ENCODE measurements at places on chromosomes 12 and 14.

- DNase-seq, result no peak
These were observed 41.9 kb downstream of the STX2 start for GRCh38 chr12:130796985-130797686.

DNA sequence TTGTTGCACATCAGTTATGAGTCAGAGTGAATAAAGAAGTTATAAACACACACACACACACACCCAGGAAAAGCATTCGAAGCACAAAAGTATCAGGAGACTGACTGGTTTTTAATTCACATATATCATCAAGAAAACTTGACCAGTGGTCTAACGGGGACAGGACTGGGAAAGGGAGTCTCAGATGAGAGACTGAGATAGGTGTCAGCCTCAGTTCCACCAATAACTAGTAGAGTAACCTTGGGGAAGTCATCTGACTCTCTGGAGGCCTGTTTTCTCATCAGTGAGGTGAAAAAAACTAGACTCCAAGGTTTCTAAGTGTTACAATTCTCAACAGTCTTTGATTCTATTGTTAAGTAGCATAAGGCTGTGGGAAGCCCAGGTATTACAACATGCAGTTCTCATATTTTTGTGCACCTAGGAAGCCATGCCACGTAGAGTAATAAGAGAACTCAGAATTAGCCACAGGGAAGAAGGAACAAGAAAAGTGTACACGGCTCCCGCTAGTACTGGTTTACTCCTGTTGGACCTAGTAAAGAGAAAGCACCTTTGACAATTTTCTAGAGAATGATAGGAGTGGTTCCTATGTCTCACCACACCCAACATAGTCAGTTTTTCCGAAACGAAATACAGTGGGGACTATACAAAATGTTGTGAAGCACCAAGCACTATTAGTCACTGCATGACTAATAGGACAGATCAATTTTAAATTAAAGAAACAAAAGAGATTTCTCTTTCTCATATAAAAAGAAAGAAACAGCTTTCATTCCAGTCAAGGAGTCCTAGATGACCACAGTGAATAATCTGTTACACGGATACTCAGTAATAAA, 5.0 kb downstream of the PPTC7 start:
- DNase-seq, result no peak

DNA sequence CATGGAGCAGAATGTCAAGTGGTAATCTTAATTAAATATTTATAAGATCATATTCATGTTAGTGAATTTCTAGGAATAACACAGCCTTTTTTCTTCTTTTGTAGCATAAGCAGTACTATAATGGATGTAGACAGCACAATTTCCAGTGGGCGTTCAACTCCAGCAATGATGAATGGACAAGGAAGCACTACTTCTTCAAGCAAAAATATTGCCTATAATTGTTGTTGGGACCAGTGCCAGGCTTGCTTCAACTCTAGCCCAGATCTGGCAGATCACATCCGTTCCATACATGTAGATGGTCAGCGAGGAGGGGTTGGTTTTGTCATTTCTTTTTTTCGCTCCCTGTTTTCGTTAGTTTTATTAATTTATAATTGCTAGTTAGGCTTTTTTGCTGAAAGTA, 23.1 kb downstream of the AEBP2 start:
- no peak for DNase-seq

GRCh38 chr14:79949906-79950305, 261.4 kb downstream of the DIO2 start:
- DNase-seq, result no peak

GRCh38 chr12:114406316-114406983, 506 bp upstream of the TBX5 start:
- DNase-seq, result no peak

GRCh38 chr12:51954561-51955361, 3.3 kb downstream of the ACVR1B start:
- no peak for DNase-seq

DNA sequence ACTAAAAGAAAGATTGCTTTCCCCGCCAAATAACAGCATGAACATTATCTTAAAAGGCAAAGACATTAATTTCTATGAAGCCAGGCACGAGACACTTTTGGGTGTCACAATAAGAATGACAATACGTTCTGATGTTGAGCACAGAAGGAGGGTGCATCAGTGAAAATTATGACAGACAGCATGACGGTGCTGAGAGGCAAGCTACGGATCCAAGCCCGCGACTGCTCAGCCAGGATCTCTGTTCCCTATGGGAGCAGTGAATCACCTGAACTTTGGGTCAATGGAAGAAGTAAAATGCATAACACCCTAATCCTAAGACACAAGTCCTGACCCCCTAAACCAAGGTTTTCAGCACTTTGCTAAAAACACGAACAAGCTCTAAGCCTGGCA, 51.7 kb downstream of the SLC25A47 start:
- no peak for DNase-seq

- no peak for DNase-seq
These were observed 224.3 kb downstream of the SLC41A2 start for GRCh38 chr12:104733717-104734175.

DNA sequence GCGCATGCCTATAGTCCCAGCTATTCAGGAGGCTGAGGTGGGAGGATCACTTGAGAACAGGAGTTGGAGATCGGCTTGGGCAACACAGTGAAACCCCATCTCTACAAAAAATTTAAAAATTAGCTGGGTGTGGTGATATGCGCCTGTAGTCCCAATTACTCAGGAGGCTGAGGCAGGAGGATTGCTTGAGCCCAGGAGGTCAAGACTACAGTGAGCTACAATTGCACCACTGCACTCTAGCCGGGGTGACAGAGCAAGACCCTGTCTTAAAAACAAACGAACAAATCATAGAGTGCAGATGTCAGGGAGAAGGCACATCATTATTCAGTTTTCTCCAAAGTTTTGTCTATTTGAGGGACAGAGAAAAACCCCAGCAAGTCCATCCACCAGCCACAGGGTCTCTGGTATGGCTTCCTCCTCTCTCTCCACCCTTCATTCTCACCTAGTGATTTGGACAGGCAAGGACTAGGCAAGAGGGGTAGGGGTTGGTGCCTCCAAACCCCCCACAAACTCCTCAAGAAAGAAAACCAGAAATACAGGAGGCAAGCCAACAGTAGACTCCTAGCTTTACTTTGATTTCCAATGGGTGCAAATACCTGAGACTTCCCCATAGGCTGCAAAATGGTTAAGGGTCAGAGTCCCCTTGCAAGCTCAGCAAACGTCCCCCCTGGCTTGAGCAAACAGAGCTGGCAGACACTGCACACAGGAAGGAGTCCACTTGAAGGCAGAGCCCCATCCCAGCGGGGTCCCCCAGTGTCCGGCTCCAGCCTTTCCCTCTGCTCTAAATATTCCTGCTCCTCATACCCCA, 26.5 kb upstream of the RPLP0 start:
- DNase-seq, result no peak

- no peak for DNase-seq
These were observed 114.7 kb downstream of the PPM1A start for GRCh38 chr14:60363687-60364086.

DNA sequence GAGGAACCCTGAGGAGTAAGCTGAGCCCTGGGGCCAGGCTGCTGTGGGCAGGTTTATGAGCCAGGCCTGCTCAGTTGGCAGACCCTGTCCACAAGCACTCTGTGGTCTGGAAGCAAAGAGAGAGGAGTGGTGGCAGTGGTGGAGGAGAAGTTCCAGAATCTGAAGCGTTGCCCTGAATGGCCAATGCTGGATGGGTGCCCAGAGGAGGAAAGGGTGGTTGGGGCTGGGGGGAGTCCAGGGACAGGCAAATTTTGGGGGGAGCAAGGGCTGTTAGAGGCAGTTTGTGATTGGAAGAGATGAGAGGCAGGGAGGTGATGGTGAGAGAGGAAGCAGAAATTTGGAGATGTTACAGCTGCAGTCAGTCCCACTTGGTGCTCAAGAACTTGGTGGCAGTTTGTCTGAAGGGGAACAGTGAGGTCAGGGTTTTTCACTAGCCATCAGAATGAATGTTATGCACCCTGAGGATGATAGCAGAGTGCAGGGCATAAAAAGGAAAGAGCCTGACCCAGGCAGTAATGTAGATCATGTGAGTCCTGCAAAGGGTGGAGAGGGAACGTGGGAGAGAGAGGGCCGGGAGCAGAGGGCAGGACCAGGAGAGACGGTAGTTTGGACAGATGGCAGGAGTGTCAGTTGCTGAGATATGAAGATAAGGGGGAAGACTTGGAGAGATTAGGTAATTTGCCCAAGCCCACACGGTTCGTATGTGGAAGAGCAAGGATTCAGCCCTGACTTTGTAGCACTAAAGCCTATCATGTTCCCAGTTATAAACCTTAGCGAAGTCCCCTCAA, 51.2 kb downstream of the GALNT8 start:
- DNase-seq, result no peak

GRCh38 chr12:116376354-116377193, 99.1 kb upstream of the MED13L start:
- DNase-seq, result peak; percentile 79

DNA sequence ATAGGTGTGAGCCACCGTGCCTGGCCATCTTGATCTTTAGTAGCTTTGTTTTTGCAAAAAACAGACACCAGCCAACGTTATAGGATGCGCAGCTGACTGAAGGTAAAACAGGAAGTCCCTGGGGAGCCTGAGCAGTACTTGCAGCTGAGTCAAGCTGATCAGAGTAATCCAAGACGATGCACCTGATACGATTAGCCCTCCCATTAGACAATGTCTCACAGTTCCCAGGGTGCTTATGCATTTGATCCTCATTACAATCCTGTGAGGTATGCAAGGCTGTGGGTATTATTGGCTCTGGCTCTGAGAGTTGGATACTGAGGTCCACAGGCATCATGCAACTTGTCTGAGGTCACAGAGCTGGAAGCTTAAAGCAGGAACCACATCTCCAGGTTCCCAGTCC, 8.1 kb downstream of the KRT18 start:
- DNase-seq, result no peak

DNA sequence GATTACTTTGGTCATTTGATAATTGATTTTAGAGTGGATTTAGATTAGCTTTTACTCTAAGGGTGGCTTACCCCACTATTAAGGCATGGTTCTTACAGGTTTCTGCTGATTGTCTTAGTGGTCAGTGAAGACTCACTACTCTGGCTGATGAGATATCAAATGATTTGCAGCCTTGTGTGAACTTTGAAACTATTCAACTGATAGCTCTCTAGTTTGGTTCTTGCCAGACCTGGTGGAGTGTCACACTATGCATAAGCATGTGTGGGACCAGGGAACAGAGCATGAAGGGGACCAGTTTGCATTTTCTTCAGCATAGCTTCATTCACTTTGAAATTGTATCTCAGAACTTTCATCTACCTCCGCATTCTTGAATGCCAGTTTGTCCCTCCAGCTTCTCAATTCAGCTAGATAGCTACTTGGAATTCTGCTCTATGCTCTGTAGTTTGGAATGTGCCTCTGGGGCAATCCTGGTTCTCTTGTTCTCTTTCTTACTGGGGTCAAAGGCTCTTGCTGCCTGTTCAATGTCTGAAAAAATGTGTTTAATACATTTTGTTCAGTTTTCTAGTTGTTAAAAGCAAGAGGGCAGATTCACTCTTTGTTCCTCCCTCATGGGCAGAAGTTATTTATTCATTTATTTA, 12.7 kb downstream of the SCYL2 start:
- no peak for DNase-seq

DNA sequence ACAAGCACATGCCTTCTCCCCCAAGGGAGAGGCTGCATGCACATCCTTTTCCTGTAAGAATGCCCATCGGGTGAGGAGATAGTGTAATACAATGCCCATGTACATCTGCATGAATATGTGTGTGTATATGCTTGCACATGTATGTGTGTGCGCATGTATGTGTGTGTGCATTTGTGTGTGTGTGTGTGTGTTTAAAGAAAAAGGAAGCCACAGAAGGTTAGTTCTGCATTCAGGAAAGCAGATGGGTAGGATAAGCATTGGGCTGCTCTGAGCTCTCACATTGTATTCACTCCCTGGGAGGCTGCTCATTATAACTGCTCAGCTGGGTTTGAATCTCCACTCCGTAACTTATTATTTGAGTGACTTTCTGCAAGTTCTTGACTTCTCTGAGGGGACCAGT, 74.3 kb downstream of the GALNT8 start:
- DNase-seq, result no peak

GRCh38 chr12:127500512-127501035, 766.4 kb upstream of the TMEM132C start:
- no peak for DNase-seq

DNA sequence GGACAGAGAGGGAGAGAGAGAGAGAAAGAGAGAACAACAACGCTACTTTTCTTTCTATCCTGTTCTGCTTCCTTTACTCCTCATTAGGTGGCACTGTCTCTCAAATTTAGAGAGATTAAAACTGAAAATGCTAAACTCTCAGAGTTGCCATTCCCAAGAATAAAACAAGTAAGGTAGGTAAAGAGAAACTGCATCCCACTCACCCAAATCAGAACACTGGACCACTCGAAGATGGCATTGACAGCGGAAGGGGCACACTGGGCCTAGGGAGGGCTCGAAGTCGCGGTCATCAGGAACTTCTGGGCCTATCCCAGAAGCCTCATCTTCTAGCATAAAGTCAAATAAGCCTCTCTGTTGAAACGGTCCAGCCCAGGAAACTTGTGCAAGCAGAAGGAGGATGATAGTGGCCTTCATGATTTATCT, 4.5 kb downstream of the DCN start:
- DNase-seq, result no peak

DNA sequence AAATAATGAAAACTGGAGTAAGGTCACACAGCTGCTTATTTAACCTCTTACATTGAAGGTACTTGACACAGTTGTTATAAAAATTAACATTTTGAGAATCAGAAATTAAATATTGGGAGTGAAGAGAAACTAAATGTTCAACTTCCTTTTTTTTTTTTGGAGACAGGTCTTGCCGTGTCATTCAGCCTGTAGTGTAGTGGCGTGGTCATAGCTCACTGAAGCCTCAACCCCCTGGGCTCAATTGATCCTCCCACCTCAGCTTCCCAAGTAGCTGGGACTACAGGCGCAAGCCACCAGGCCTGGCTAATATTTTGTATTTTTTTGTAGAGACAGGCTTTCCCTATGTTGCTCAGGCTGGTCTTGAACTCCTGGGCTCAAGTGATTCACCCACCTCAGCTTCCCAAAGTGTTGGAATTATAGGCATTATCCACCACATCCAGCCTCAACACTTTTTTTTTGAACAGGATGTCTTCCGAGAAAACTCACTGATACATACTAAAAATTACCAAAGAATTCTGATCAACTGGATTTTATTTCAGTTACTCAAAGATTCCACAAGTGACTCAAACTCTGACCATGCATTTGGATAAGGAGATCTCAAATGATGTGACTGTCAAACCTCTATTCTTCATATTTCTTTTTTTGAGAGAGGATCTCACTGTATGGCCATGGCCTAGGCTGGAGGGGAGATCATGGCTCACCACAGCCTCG, 35.4 kb downstream of the SGPP1 start:
- no peak for DNase-seq

DNA sequence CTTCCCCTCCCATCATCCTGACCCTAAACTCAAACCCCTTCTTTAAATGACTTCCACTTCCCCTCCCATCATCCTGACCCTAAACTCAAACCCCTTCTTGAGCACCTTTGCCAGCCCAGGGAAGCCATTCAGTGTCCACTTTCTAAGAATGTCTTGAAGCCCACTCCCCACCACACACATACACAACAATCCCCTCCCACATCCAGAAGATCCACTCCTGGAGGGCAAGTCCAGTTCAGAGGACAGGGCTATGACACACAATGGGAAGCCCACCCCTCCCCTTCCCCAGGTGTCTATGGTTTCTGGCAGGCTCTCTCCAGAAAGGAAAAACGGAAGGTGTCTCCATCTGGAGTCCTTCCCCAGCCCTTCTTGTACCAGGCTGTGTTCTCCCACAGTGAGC, 117.1 kb downstream of the KCNA5 start:
- no peak for DNase-seq

- DNase-seq, result no peak
These were observed 197.6 kb downstream of the AACS start for GRCh38 chr12:125262851-125263250.

- no peak for DNase-seq
These were observed 81.1 kb upstream of the ESRRB start for GRCh38 chr14:76294876-76295275.
